ENCODE measurements at places on chromosomes 3 and 15.

- no peak for DNase-seq
Measured at GRCh38 chr3:38421679-38422336, 31.9 kb upstream of the ACVR2B start.

GRCh38 chr3:160869825-160870224, 113.8 kb downstream of the PPM1L start:
- DNase-seq = no peak

- DNase-seq = no peak
Measured at GRCh38 chr15:99744142-99744541, 10.9 kb upstream of the LYSMD4 start.

DNA sequence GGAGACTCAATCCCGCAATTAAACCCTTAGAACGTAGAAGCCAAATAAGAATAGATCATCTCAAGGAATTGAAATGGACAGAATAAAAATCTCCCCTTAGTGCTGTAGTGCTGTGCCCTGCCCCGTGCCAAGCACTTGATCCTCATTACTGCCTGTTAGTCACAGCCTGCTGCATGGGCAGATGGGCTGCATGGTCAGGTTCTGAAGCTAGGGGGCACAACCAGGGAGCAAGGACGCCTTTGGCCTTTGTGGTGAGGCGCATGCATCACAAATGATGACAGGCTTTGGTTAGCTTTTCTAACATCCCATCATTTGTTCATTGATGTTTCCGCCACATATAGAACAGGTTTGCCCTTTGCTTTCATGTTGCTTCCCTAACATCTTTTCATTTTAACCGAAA, 336.3 kb upstream of the ADAMTS9 start:
- DNase-seq = no peak

Measured in cerebellar nuclear complex (tissue), 1 donor.